ENCODE measurements at places on chromosomes 16 and 17.

DNA sequence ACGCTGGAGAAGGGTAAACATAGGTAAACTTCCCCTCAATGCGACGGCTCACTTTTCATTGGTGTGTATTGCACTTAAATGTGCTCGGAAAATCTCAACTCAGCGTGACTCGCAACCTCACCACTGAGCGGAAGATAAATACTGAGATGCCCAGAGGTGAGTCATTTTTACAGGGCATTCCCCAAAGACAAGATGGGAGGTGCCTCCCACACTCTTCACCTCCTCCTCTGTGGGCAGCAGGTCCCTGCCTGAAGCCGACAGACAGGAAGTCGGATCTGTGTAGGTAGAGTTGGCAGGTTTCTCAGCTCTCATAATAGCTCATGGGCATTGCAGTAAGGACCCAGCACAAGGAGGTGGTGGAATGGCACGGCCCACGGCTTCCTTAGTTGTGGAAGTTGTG lies 274.6 kb upstream of the HSBP1 start:
- no peak for DNase-seq

GRCh38 chr17:53134548-53134947 lies 688.2 kb upstream of the KIF2B start:
- DNase-seq: no peak

DNA sequence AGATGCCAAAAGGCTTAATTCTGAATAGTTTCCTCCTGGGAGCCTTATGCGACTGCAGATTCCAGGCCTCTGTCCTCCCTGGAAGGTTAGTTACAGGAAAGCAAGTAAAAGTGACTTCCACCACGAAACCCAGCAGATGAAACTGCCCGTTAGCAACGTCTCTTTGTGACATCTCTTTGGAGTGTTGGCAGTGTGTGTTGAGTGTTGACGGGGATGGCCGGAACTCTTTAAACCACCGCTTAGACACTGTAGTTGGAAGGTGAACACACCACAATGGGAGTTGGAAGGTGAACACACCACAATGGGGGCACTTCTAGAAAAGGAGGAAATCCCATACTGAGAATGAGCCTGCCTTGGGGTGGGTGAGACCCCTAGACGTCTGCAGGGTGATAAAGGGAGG lies 858 bp downstream of the SKAP1 start:
- no peak for DNase-seq

DNA sequence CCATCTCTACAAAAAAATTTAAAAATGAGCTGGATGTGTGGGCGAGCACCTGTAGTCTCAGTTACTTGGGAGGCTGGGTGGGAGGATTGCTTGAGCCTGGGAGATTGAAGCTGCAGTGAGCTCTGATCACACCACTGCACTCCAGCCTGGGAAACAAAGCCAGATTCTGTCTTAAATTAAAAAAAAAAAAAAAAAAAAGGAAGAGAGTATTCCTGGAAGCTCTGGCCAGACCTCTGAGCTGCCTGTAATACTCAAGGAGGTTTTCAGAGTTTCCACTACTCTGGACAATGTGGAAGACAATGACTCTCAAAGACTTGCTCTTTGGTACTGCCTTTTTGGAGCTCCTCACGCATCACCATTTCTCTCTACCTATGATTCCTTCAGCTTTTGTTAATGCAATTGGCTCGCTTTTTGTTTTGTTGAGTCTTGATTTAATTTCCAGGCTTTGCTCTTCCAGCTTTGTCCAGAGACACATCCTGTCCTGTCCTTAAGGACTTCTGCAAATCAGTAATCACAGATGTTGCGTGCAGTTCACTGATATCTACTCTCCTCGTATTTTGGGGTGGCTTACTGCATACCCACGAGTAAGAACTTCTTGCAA lies 10.8 kb downstream of the CHD9 start:
- no peak for DNase-seq

DNA sequence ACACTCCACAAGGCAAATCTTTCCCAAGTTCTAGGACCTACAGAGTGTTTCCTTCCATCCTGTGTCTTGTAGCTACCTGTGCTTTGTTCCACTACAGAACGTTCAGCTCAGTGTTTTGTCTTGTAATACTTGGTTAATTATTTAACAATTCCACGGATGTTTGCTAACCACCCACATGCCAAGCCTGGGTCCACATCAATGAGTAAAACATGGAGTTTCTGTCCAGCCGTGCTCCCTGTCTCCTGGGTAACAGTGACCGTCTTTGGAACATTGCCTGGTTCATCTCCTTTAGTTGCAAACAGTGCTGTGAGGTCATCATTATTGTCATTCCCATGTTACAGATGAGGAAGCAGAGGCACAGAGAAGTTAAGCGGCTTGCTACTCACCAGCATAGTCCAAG lies 41.3 kb downstream of the IRF8 start:
- no peak for DNase-seq

All from hematopoietic multipotent progenitor cell treated with erythropoietin and hydrocortisone succinate and interleukin-3 and kit ligand, for 6 days (in vitro differentiated cells).